ENCODE measurements at places on chromosomes 3 and 15.

GRCh38 chr15:89828281-89829145 is 13.9 kb upstream of the ANPEP start:
- no peak for DNase-seq

DNA sequence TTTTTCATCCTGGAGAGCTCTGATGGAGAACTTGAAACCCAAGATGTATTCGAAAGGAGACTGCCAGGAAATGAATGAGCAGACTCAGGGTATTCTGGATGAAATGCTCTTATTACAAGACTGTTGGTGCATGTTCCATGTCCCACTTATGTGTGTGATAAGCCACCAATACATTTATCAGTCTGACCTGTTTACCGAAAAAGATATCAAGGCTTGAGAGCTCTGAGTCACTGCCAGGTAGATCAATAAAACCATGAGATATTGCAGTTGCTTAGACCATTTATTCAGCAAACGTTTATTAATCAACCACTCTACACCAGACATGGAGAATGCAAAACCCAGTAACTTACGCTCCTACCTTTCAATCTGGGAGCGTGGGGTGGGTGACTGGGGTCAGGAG is 17.2 kb downstream of the CEMIP start:
- no peak for DNase-seq

- no peak for DNase-seq
These were observed 40.8 kb downstream of the LMCD1 start for GRCh38 chr3:8542190-8543135.

DNA sequence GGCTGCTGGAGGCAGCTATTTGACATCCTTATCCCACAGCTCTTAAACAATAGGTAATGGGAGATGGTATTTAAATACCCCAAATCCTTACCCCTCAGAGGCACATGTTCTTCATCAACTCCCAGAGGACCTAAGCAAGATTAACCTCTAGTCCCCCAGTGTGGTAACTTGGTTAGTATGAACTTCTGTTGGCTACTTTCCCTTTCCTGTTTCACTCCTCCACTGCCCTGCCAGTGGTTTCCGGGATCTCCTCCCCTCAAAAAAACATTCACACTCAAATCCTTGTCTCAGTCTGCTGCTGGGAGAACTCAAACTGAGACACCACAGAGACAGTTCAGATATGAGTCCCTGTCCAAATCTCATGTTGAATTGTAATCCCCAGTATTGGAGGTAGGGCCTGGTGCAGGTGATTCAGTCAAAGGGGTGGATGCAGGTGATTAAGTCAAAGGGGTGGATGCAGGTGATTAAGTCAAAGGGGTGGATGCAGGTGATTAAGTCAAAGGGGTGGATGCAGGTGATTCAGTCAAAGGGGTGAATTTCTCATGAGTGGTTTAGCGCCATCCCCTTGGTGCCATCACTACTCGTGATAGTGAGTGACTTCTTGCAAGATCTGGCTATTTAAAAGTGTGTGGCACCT is 335.0 kb upstream of the CTNNB1 start:
- DNase-seq, result no peak

GRCh38 chr3:126485956-126486355 is 10.3 kb upstream of the ZXDC start:
- DNase-seq, result no peak

DNA sequence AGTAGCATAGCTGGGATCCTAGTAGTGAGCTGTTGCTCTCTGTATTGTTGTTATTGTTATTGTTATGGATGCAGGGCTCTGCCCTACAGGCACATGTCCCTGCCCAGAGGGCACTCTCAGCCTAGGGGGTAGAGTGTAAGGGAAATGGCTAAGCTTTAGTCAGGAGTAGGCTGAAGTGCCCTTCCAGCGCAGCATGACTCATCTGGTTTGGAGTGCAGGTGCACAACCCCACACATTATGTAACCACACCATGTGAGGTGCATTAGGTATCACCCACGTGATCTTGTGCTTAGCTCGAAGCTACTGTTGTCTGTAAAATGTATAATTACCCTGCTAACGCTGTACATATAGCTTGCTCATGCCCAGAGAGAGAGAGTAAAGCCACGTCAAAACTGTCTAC is 48.3 kb upstream of the TIPARP start:
- DNase-seq, result no peak

GRCh38 chr3:150495563-150496168 is 50.6 kb downstream of the SERP1 start:
- DNase-seq, result peak; percentile 45

GRCh38 chr3:149967086-149967685 is 3.5 kb downstream of the PFN2 start:
- no peak for DNase-seq
